Fibroblast of upper back skin (primary cell): ENCODE measurements at places on chromosomes 3 and 15.

DNA sequence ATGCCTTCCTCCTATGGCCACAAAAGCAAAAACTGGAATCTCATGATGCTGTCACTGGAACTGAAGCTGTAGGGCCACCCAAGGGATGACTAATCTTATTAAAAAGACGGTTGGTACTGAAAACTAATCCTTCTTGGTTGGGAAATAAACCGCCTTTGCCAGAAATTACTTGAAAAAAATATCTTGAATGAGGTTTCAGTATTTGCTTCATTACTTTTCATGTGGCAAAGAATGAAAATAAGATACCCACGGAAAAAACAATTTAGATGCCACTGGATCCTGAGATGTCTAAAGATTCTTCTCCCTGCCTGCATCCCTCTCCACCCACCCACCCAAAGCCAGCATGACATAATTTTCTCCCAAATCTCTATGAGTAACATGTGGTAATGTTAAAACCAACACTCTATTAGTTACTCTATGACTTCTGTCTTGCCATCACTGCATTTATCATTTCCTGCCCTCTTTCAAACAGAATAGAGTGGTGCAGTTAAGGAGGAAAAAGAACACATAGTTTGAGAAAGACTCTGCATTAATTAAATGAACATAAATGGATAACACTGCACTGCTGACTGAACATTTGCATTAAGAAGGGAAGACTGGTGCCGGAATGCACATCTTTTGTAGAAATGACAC, 111.8 kb upstream of the DPH6 start:
- DNase-seq: peak; percentile 49

DNA sequence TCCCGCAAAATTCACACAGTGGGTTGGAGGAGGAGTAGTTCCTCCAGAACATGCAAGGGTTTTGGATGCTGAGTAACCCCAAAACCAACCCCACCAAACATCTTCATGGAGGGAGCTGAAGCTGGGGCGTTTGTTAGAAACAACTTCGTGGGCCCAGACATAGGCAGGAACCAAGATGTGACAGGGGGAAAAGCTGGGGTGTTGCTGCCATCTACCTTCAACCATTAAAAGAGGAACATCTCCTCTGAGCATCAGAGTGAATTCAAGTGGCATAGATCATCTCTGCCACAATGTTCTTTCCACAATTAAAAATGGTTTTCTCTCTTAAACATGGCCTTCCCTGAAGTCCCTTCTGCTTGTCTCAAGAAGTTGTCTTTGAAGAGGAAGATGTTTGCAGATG, 20.5 kb downstream of the SIDT1 start:
- no peak for DNase-seq

- no peak for DNase-seq
Observed at GRCh38 chr15:59419170-59419569, 18.8 kb upstream of the FAM81A start.

DNA sequence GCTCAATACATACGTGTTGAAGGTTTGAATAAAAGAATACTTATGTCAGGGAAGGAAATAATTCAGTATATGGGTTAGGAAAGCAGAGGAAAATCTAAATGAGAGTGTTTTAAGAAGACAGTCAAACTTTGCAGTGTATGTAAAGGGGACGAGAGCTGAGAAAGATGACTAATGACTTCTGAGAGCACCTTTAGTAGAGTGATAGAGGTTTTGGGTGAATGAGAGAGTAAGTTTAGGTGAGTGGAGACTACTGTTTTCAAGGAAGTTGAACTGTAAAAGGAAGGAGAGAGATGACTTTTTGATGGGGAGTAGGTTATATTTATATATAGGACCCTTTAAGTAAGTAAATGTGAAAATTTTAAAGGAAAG, 9.4 kb downstream of the TBC1D23 start:
- DNase-seq: no peak

DNA sequence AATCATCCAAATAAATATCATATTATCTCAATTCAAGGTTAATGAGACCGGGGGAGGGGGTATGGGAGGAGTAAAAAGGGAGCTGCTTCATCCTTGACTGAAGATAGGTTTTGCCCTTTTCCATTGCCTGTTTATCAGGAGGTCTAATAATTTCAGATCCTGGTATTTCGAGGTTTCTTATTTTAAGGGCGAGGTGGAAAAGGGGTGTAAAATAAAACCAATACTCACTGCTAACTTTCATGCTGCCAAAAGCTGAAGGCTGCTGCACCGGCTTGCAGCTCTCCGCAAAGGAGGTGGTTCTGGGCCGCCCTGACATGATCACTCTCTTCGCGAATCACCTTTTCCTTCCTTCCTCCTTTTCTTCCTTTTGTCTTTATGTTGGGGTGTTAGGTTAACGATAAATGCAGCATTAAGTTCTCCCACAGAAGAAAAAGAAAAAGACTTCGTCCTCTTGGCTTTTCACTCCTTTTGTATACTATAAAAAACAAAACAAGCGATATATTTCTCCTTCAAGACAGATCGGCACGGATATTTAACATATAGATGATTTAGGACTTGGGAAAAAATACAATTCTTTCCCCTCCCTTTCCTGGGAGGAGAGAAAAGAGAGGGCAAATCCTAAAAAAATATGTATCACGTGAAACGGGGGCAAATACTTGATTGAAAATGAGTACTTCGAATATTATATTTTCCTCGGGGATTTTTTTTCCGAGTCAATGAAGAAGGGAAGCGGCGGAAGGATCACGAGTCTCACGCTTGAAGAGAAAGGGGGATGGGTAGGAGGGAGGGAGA, 932 bp downstream of the GSK3B start:
- peak; percentile 87 for DNase-seq

DNA sequence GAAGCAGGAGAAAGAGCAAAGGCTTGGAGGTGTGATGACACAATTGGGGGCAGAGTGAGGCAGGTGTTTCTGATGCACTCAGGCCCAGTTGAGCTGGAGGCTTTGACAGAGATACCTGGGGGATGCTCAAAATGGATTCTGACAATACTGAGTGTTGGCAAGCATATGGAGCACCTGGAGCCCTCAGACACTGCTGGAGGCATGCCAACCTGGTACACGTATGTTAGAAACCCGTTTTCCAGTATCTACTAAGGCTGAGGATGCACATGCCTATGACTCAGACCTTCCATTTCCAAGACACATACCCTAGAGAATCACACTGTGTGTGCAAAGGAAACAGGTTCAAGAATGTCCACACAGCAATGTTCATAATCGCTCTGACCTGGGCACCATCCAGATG, 58.7 kb downstream of the WNT7A start:
- no peak for DNase-seq

GRCh38 chr3:195071916-195072820, 198.8 kb downstream of the XXYLT1 start:
- DNase-seq: no peak

DNA sequence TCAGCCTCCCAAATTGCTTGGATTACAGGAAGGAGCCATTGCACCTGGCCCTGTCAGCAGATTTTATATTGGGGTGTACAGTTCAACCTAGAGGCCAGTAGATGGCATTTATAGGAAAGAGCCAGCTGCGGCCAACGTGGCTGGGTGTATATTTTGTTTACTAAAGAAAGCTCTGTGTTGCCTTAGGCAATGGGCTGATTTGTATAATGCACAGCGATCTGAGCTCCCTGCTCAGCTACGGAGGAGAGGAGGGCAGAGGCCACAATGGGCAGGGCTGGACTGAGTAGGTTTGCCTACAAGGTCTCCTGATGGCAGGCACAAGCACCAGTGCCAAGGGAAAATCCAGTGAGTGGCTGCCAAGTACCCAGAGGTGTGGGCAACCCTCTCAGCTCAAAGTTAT, 282.4 kb downstream of the ARPP21 start:
- no peak for DNase-seq
